ENCODE measurements at places on chromosomes 5 and 9.

DNA sequence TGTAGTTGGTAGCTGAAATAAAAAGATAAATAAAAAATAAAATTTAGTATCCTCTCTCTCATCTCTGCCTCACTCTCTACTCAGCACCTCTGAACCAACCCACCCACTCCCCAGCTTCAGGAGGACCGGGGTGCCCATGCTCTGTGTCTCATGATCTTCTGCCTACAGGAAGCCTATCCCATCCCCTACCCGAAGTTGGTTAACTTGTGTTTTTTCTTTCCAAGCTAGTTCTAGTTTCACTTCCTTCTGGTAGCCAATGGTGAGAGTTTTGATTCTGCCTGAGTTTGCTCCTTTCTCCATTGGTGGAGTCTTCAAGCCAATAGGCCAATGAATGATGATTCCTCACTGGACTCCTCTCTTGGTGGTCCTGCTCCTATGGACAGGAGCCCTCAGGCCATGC is 32.1 kb downstream of the SNX24 start:
- no peak for DNase-seq
- H3K27ac ChIP-seq = no peak overlapping the region

- no peak for DNase-seq
- H3K27ac ChIP-seq = no peak overlapping the region
Measured at GRCh38 chr9:131095666-131096268, 564 bp upstream of the AIF1L start.

- DNase-seq = no peak
- H3K36me3 ChIP-seq = no peaks in the 10 kb centered on the region
- peaks cover 21% of the 10 kb centered on the region for H3K27me3 ChIP-seq
Measured at GRCh38 chr5:534743-535671, 10.8 kb upstream of the SLC9A3 start.

GRCh38 chr9:35322075-35322885 is 160.5 kb downstream of the UNC13B start:
- no peak overlapping the region for H3K27ac ChIP-seq
- H3K36me3 ChIP-seq = no peaks in the 10 kb centered on the region
- H3K27me3 ChIP-seq = no peaks in the 10 kb centered on the region
- no peaks in the 10 kb centered on the region for H3K4me1 ChIP-seq
